ENCODE measurements at places on chromosomes 6 and 20.
A peak's percentile ranks its signal among the peaks of the same experiment; 100 is the strongest.

DNA sequence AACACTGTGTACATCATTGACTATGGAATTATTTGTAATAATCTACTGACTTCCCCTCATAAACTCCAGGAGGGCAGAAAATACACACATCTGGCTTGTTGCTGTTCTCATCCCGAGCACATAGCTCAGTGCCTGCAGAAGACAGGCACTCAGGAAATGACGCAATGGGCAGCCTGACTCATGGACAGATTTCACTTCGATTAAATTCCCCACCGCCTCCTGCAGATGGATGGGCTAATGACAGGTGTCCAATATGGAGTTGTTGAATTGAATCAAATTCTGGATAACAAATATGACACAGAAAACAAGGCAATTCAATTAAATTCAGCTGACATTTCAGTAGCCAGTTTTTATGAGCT is 9.1 kb downstream of the ANKRD60 start:
- no peak for DNase-seq

- no peak for DNase-seq
Observed at GRCh38 chr20:25283221-25283951, 35.5 kb downstream of the PYGB start.

- DNase-seq = peak; percentile 44
Observed at GRCh38 chr20:2873747-2874041, 413 bp downstream of the PTPRA start.

DNA sequence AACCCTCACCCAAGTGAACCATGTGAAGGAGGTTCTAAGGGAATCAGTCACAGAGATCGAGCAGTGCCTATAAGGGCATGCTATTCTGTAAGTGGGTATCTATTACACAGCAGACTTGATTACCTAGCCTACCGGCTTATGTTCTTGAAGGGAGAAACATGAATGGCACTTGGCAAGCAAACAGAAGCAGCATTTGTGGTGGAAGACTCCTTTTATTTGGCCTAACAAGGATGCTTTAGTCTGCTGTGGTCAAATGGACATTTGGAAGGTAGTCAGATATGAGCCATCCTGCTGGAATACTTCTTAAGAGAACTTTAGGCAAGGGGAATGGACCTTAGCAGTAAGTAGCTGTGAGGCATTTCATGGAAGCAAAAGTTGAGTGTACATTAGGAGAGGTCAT is 126.3 kb downstream of the COL12A1 start:
- DNase-seq = no peak

GRCh38 chr6:153816366-153816765 is 222.7 kb upstream of the OPRM1 start:
- no peak for DNase-seq

DNA sequence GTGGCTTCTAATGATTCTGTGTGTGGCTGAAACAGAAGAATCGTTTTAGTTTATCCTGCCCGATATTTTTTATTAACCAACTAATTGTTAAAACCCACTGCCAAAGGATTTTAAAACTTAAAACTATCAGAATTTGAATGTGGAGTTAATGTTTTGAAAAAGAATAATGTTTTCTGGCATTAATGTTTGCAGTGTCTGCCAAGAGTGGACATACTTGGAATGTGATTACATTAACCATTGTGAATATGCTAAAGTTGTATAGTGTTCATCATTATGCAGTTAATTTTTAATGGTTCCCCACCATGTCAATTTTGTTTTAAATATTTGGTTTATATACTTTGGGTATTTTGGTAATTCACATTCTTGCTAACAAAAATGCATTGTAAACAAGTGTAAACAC is 24.4 kb downstream of the DCBLD1 start:
- no peak for DNase-seq

DNA sequence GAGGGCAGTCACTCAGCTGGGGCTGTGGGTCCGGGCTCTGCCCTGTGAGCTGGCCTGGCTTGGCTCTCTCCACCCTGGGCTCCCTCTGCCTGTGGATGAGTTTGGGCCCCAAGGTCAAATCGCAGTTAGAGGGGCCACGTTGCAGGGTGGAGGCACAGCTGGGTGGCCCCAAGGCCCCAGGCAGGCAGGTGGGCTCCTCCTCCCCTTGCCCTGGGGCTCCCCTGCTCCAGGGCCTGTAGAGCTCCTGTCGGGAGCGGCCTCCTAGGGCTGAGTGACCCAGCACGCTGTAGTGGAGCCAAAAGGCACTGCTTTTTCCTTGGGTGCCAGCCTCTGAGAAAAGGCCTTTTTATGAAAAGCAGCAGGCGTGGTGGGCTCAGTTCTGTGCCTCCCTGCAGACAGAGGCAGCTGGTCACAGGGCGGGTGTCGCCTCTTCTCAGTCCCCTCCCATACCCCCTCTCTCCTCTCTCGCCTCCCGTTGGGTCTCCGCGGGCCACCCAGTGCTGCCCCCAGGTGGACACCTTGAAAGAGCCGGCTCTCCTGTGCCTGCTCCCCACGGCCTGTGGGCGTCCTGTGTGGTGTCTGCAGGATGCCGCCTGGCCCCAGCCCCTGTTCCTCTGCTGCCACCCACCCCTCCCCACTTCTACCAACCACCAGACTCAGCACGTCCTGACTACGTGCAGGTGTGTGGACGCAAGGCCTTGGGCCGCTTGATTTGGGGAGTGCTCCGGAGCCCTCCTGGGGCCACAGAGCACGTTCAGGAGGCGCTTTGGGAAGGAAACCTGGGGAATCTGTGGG is 13.2 kb downstream of the SS18L1 start:
- peak; percentile 37 for DNase-seq

- DNase-seq = no peak
Observed at GRCh38 chr6:20013066-20013861, 176.1 kb downstream of the ID4 start.

- no peak for DNase-seq
Observed at GRCh38 chr6:88165844-88166492, at the start of gene CNR1. Gene CNR1 (minus strand): TSS chr6:88166347. CDS start chr6:88145274, 21,073 bp downstream.

DNA sequence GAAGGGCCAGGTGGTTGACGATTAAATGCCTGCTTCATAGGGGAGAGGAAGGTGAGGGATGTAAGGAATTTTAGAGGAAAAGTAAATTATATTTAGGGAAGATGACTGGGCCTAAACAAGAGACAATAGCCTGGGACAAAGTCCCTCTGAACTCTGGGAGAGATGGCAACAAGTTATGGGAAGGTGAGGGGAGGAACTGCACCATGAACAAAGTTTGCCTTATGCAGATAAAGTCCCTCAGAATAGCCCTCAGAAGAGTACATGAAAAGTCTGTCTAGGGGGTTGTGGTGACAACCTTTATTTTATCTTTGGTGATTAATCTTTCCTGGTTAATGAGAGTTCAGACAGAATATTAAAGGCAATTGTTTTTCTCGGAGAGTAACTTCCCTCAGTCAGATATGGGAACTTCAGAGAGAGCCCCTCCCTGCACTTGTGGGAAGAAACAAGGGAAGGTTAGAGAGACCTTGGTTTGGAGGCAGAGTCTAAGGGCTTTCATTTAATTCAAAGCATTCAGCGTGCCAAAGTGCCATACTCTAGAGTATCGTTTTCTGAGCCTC is 27.1 kb upstream of the FAM217A start:
- no peak for DNase-seq

DNA sequence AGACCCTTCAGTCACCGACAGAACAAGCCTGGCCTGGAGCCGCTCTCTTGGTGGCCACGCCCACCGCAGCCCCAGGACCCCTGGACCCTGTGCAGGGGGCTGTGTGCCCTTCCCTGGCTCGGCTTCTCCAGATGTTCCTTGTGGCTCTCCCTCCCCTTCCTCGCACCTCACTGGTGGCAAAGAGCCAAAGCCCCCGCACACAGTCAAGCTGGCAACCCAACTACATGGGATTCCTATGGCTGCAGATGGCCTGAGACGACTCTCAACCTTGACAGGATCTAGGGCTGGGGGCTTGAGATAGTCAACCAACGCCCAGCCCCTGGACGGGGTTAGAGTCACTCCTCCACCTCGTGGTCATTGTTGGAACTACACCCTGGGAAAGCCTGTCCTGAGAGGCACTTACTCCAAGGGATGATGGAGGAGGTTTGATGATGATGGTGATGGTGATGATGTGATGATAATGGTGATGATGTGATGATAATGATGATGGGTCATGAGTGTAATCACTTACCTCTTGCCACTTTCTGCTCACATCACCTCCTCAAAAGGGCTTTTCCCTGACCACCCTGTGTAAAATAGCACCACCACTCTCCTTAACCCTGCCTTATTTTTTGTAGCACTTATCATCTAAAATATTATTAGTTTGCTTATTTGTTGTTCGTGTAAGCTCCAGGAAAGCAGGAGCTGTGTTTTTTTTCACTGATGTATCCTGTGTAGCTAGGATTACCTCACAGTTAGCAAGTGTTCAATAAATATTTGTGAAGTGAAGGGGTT is 278.4 kb downstream of the LRFN2 start:
- DNase-seq = peak; percentile 7

GRCh38 chr6:25179051-25179778 is 100.0 kb upstream of the CARMIL1 start:
- DNase-seq = no peak

- DNase-seq = no peak
Observed at GRCh38 chr6:14889611-14890593, 356.0 kb upstream of the JARID2 start.

DNA sequence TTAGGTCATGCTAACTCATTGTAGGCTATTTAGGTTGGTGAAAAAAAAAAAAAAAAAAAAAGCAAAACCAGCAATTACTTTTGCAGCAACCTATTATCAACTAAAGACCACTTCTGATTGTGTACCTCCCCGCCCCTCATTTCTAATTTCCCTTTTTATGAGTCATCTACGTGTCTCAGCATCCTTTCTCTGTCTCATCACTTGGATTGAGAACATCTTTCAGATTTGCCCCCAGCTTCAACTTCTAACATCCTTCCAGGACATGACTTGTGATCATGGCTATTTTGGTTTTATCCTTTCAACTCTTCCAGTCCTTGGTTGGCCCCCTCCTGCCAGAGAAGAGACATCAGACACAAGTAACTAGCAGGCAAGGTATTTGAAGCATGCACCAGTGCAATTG is 156.7 kb upstream of the CCN2 start:
- no peak for DNase-seq

- no peak for DNase-seq
Observed at GRCh38 chr20:63498960-63499337, at the start of gene EEF1A2. Gene EEF1A2 (minus strand): TSS chr20:63499083. CDS start chr20:63497763, 1,320 bp downstream.

DNA sequence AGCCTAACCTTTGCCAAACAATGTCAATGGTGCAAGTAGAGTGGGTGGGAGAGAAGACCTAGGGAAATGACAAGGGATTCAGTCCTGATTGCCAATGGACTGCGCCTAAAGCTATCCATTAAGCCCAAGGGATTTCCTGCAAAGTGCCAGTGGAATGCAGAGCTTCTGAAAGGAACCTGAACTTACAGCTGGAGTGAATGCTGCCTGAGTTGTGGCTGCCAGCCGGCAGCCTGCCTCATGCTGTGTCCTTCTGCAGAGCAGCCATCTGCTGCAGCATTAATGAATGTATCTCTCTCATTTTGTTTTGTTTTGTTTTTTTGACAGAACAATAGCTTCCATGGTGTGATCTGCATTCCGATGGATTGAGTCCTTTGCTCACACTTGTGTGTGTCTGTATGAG is 44.7 kb downstream of the SLC35F1 start:
- DNase-seq = no peak

DNA sequence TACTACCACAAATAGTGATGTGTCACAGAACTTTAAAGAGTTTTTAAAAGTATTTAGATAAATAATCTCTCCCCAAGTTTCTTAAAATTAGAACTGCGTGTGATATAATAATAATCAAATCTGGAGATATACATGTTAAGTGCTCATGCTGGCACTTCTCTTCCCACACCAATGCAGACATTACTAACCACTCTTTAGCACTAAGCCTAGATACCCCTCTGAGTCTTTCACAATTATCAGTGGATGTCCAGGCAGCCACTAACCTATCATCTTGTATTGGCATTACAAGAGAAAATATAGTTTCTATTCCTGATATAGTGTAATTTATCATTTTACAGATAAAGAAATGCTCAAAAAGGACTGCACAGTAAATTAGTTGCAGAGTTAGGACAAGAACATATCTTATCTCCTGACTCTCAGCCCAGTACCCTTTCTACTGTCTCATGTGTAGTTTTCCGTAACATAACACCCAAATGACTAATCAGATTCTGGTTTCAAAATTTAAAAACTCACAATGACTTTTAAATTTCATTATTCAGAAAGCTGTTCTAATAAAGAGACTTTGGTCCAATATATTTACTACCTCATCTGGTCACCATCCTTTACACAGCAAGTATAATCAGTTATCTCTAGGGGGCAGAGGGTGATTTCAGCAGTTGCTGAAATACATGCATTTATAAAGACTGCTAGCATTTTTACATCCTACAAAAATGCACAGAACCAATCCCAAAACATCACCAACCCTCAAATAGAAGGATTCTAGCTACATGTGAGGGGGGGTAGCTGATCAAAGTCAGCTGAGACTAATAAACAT is 215.5 kb upstream of the MCHR2 start:
- DNase-seq = no peak

GRCh38 chr6:90383196-90383822 is 86.7 kb upstream of the BACH2 start:
- no peak for DNase-seq

GRCh38 chr6:52503851-52504781 is 72.7 kb downstream of the TRAM2 start:
- DNase-seq = no peak

DNA sequence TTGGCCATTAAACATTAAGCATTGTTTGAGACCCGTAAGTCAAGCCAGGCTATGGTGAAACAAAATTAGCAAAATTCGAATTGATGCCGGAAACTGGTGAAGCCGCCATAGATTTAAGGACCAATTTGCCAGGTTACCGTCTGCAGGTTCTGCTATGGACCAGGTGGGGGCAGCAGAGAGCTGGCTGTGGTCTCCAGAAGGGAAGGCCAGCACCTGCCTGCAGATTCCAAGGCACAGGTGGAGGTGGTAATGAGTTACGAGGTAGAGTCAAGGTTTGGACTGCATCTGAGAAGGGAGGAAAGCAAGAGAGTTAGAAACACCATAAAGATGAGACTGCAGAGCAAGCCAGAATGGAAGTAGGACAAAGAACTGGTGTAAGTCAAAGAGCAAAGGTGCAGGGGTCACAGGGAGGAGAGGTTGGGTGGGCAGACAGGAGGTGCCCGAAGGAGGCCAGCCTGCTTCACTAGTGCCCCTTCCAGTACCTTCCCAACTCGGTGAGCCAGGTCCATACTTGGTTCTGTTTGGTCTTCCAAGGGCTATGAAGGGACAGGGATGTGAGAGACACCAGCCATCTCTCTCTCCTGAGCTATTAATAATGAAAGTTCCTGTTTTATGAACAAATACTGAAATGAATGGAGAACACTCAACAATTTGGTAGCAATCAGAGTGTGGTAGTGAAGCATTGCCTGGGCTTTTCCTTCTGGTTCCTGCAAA is 131.6 kb upstream of the ESR1 start:
- peak; percentile 31 for DNase-seq

Data from stimulated activated CD4-positive, alpha-beta T cell treated with anti-CD3 and anti-CD28 coated beads, Interleukin-1b, Interleukin-23, amount 100 ng/mL, for 24 hours (primary cell).